Hematopoietic multipotent progenitor cell (in vitro differentiated cells): ENCODE measurements at places on chromosomes 7 and 10.

DNA sequence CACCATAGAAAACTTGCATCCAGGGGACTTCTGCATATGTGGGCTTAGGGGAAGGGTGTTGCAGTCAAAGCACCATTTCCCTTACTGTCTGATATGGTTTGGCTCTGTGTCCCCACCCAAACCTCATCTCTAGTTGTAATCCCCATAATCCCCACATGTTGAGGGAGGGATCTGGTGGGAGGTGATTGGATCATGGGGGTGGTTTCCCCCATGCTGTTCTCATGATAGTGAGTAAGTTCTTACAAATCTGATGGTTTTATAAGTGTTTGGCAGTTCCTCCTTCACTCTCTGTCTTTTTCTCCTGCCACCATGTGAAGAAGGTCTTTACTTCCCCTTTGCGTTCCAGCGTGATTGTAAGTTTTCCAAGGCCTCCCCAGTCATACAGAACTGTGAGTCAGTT lies 177.4 kb downstream of the ADK start:
- no peak for DNase-seq

DNA sequence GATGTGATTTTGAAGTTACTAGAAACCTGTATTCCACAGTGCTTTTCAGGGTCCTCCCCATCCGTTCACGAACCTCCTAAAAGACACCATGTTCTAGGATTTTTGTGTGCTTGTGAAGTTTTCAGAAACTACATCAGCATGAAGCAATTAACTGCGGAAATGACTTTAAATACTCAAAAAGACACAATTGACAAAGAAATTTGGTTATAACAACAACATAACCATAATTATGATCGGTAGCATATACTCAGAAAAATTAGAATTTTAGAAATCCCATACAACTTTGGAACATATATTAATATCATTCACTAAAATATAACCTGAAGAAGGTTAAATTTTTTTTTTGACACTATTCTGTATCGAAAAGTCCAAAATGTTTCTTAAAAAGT lies 43.8 kb upstream of the FAM20C start:
- DNase-seq = no peak

DNA sequence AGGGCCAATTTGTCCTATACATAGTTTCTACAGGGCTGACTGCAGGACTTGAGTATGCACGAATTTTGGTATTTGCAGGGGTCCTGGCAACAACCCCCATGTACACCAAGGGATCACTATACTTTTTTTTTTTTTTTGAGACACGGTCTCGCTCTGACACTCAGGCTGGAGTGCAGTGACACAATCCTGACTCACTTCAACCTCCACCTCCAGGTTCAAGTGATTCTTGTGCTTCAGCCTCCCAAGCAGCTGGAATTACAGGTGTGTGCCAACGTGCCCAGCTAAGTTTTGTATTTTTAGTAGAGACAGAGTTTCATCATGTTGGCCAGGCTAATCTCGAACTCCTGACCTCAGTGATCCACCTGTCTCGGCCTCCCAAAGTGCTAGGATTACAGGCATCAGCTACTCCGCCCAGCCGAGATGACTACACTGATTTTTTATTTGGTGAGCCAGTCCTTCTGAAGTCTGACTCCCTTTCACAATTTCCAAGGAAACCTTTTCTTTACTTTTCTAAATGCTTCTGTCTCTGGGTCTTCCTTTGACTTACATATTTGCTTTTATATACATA lies 19.8 kb downstream of the CFAP70 start:
- no peak for DNase-seq

GRCh38 chr7:72321637-72322036 lies 90.5 kb downstream of the CALN1 start:
- no peak for DNase-seq
